ENCODE measurements at places on chromosomes 16 and 17.

DNA sequence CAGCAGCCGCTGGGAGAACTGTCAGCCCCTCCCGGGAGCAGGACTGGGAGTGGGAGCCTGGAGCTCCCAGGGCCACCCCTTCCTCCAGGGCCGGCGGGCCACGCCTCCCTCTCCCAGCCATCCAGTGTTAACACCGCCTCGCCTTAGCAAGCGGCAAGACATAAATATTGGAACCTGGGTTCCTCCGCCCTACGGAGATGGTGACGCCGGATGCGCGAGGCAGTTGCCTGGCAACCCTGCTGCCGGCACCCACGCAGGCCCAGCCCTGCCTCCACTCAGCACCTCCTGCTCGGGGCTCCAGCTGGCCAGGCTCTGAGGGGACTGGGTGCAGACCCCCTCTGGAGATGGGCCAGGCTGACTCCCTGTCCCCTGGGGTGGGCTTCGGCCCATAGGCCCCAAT lies 27.4 kb upstream of the CACNA1H start:
- no peak for DNase-seq

DNA sequence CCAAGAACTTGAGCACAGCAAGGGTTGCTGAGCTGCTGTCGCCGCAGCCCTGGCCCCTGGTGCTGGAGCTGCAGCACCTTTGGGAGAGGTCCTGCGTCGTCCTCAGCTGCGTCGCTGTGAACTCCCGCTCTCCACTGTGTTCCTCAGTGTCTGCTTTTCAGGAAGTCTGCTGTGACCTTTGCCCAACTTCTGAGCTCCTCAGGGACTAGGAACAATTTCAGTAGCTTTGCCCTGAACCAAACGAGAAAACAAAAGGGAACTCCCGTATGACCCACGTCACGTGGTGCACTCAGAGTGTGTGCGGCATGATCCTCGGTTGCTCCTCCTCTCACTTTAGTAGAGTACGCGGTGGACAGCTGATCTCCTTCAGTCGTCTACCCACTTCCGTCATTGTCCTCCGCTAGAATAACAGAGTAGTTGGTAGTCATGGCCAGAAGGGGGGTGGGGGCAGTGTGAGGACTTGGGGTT lies 44.2 kb downstream of the WDR45B start:
- DNase-seq, result no peak

DNA sequence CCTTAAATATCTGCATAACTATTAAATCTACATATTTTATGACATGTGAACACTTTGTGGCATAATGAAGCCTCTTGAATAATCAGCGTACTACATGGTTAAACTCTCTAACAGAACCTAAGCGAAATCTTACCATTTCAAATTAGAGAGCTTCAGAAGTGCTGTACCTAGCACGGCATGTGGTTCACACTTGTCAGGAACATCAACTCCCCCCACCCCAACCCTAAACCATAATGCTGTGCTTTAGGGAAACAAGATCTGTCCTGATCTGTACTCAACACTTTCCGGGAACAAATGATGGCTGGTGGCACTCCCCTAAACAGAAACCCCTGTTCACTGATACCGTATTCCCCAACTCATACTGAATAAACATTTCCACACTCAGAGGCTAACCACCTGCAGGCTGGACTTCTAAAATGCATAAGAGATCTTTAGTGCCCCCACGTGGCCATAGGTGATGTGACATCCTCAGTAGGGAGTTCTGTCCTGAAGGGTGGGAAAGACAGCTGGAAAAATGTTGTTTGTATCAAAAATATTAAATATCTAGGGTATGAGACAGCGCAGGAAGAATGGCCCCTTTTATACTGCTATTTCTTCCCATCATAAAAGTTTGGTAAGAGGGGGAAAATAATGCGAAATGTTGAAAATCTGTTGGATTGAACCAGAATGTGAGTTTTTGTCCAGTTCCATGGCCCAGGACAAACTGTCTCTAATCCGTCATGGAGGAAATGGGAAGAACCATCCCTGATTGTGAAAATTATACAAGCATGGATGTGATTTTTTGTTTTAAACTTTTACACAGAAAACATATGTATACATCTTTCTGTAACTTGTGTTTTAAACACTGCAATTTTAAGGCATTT lies 88.6 kb downstream of the USP31 start:
- DNase-seq, result peak; percentile 55

- DNase-seq, result no peak
Observed at GRCh38 chr16:53571763-53572162, 68.8 kb upstream of the AKTIP start.

GRCh38 chr17:57557416-57557815 lies 187.7 kb downstream of the CCDC182 start:
- no peak for DNase-seq

GRCh38 chr17:81039854-81040758 lies 5.2 kb downstream of the BAIAP2 start:
- no peak for DNase-seq

DNA sequence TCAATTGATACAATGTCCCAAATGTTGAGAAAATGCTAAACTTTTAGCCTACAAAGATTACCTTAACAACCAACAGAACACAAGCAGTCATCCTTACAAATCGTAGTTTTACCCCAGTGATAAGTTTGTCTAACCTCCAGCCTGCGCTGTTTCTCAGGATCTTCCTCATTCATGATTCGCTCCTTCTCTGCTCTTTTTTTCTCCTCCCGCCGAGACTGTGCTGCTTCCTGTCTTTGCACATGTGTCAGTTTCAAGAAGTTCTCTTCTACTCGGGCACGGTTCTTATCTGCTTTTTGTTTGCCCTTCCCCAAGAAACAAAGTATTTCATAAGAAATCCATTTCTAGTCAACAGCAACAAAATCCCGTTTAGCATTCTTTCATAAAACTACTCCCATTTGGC lies 10.2 kb upstream of the STRADA start:
- peak; percentile 48 for DNase-seq

- peak; percentile 17 for DNase-seq
Observed at GRCh38 chr17:80477647-80478478, 1.5 kb upstream of the NPTX1 start.

- DNase-seq, result no peak
Observed at GRCh38 chr17:42585353-42585752, 7.8 kb upstream of the PSMC3IP start.

- DNase-seq, result peak; percentile 90
Observed at GRCh38 chr17:3893003-3893719, at the start of gene CAMKK1. TSS of gene CAMKK1 (minus strand) at chr17:3893053. CDS start at chr17:3885687, 7,366 bp downstream.

GRCh38 chr17:65604070-65604469 lies 42.6 kb upstream of the AXIN2 start:
- no peak for DNase-seq

GRCh38 chr17:78644224-78644623 lies 67.0 kb upstream of the DNAH17 start:
- DNase-seq, result no peak

GRCh38 chr17:45775148-45775547 lies 9.0 kb upstream of the CRHR1 start:
- no peak for DNase-seq

- no peak for DNase-seq
Observed at GRCh38 chr16:3655030-3655395, 522 bp downstream of the DNASE1 start.

DNA sequence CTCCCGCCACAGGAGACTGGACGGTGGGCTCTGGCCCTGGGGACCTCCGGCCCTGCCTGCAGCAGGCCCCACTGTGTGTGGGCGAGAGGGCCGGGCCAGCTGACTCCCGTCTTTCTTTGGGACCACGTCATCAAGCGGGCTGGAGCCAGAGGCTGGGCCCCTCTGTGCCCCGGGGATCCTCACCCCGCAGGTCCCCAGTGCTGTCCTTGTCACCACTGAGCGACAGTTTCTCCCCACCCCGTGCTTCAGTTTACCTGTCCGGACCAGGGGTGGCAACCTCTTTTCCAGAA lies 181.9 kb upstream of the ZNF469 start:
- no peak for DNase-seq

GRCh38 chr17:7356756-7357155 lies 1.8 kb downstream of the TMEM95 start:
- no peak for DNase-seq

DNA sequence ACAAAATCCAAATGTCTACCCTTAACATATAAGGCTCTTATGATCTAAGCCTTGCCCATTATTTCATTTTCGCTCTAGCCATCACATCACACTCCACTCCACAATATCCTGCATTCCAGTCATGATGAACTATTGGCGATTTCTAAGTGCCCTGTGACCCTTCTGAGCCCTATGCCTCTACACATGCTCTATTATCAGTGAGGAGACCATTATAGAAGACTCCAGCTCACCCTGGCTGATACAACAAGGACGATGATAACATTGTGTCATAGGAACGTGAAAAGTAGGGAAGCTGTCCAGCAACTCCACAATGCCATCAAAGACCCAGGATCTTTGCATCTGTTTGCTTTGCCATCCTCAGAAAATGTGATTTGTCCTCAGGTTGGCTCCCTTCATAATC lies 29.6 kb upstream of the GNAO1 start:
- no peak for DNase-seq

- no peak for DNase-seq
Observed at GRCh38 chr17:65346166-65346565, 209.0 kb downstream of the RGS9 start.

DNA sequence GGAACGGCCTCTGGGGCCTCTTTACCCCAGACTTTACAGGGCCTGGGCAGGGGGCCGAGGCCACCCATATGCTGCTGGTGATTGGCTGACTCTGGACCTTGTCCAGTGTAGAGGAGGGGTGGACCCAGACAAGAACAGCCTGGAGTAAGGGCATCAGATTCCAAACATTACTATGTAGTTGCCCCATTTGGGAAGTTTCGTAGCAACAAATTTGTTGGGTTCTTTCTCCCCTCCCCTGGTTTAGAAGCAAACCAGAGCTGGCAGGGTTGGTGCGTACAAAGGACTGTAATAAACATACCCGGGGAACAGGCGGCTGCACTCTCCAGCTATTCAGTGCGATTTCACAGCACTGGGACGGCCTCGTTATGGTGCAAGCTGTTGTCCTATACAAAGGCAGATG lies 145.5 kb downstream of the NTN1 start:
- DNase-seq, result no peak

GRCh38 chr16:85481206-85481605 lies 131.9 kb upstream of the GSE1 start:
- no peak for DNase-seq

DNA sequence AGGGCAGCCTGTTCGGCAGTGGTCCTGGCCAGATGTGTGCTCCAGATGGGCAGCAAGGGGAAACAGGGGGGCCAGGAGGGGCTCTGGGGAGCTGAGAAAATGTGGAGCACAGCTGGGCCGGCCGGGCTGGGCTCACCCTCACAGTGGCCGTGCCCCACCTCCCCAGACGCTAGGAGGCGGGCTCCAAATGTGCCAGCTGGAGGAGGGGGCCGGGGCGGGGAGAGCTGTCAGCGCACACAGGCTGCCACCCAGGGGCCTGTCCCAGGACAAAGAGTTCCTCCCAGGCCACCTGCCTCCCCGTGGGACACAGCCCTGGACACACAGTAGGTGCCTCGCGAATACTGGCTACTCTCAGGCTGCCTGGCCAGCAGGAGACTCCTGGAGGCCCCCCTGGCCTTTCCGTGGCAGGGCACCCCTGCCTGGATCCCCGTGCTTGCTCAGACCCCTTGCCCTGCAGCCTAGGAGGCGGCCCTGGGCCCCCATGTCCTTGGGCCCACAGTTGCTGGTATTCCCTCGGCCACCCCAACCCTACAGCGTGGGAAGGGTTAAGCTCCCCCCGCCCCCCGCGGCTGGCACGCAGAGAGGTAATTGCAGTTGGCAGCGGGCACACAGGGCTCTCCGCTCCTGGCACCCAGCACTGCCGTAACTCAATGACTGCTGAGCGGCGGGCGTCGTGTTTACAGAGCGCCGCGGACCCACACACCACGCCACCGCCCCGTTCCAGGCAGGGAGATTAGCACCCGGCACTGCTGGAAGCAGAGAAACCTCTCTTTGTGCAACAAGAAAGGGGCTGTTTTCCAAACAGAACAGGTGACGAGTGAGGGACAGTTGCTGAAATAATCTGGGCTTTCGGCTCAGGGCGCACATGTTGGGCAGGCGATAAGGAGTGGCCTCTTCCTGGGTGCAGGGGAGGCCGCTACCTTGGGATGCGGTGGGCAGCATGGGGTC lies 32.2 kb downstream of the BAHCC1 start:
- no peak for DNase-seq

- DNase-seq, result no peak
Observed at GRCh38 chr16:69865701-69866100, 85.4 kb upstream of the CLEC18A start.

- DNase-seq, result no peak
Observed at GRCh38 chr17:7195971-7196370, 16.8 kb upstream of the ASGR1 start.

GRCh38 chr16:56164636-56165035 lies 26.7 kb upstream of the GNAO1 start:
- DNase-seq, result no peak

DNA sequence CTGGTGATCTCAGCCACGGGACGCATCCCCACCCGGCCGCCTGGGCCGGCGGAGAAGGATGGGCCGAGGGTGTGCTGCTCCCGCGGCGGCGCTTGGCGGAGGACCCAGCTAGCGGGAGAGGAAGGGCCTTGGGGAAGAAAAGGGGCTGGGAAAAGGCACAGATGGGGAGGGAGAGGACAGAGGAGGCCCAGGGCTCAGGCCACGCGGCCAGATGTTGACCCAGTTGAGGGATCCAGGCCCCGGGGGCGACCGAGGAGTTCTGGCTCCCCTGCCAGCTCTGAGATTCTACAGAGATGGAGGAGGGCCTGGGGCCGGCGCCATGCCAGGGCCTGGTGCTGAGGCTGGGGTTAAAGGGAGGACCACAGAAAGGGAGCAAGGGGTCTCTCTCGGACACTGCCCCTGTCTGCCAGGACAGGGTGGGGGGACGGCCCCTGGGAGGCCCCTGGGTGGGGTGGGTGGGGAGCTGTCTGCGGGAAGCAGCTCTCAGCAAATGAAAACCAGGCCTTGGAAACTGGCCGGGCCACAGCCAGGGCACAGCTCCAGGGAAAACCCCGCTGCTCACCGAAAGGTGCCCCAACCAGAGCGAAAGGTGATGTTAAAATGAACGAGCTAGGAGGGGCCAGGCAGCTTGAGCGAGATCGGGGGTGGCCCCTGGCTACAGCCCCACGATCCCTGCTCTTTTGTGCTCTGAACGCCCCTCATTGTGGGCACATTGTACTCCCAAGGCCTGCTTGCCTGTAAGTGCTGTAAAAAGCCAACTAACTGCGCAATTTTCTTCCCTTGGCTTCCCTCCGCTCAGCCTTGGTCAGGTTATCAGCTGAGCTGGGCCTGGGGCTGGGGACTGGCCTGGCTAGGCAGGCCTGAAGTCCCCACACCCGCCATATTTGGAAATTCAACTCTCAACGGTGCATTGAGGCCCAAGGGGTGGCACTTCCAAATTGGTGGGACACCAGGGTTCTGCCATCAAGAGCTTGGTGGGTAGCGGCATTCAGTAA lies 191.4 kb downstream of the ZNF423 start:
- DNase-seq, result no peak

All from activated CD4-positive, alpha-beta T cell treated with anti-CD3 and anti-CD28 coated beads, Interleukin-2, Interleukin-4, amounts not matched to agents 100 ng/mL and 50 ng/mL, durations not matched to agents 16 hours and 8 hours (primary cell).